ENCODE measurements at places on chromosomes 2 and 18. TPM values are rescaled to one million over a fixed set of nuclear protein-coding genes. Genes with fewer than 3 reads are reported as not detected.

GRCh38 chr2:79993144-79993543 is 311.4 kb downstream of the LRRTM1 start:
- no peak for DNase-seq

Gene TUBA3E
- total RNA-seq, result not detected

GRCh38 chr2:236238751-236239150 is 25.5 kb downstream of the ASB18 start:
- DNase-seq, result no peak

DNA sequence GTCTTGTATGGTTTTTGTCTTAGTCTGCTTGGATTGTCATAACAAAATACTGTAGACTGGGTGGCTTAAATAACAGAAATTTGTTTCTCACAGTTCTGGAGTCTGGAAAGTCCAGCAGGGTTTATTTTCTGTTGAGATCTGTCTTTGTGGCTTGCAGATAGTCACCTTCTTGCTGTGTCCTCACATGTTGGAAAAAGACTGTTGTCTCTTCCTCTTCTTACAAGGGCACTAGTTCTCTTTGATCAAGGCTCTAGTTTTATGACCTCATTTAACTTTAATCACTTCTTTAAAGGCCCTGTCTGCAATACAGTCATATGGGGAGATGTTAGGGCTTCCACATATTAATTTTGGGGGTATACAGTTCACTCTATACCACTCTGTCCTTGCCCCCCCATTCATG is 56.5 kb downstream of the NBEAL1 start:
- DNase-seq, result no peak

DNA sequence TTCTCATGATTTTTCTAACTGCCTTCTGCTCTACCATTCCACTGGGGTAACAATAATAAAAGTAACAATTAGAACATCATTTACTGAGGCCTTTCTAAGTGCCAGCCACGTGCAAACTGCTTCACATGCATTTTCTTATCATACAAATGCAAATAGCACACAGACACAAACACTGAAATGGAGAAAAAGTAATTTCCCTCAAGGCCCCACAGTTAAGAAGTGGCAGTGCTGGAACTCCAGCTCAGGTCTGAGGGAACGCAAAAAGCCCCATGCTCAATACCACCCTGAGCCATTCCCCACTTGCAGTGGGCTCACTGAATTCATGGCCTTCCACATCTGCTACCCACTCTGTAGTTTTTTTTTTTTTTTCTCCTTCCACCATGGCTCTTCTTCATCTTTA is 140.6 kb downstream of the UPP2 start:
- DNase-seq, result no peak

GRCh38 chr2:186641132-186641806 is 51.4 kb downstream of the ITGAV start:
- no peak for DNase-seq

DNA sequence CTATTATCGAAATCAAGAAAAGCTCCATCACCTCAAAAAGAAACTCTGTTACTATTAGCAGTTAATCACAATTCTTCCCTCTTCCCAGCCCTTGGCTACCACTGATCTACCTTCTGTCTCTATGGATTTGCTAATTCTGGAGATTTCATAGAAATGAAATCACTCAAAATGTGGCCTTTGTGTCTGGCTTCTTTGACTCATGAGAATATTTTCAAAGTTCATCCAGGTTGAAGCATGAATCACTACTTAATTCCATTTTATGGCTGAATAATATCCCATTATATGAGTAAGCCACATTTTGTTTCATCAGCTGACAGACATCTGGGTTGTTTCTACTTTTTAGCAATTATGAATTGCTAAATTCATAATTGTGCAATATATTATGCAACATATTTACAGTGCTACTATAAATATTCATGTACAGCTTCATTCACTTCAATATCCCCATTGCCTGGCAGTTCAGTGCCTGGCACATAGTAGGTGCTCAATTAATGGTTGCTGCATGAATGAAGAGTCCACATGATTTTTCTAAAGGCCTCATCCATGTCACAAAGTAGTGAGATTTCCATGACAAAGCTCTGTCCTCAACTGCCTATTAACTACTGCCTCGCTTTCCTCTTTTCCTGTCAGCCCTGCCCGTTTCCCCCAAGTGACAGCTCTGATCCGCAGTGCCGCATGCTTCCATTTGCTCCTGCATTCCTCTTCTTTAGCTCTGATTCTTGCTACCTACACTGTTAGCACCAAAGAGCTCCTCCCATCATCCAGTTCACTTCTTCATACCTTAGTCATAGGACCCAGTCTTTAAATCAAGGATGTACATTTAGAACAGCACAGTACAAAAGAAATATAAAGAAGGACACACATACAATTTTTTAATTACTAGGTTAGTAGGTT is 32.8 kb downstream of the CCDC93 start:
- DNase-seq, result no peak

Gene M1AP
- total RNA-seq, result 1.8 TPM

- DNase-seq, result no peak
Measured at GRCh38 chr2:29731948-29732347, 189.4 kb downstream of the ALK start.

Gene MROH2A
- not detected for total RNA-seq

GRCh38 chr2:23506531-23507266 is 121.7 kb downstream of the KLHL29 start:
- peak; percentile 52 for DNase-seq

DNA sequence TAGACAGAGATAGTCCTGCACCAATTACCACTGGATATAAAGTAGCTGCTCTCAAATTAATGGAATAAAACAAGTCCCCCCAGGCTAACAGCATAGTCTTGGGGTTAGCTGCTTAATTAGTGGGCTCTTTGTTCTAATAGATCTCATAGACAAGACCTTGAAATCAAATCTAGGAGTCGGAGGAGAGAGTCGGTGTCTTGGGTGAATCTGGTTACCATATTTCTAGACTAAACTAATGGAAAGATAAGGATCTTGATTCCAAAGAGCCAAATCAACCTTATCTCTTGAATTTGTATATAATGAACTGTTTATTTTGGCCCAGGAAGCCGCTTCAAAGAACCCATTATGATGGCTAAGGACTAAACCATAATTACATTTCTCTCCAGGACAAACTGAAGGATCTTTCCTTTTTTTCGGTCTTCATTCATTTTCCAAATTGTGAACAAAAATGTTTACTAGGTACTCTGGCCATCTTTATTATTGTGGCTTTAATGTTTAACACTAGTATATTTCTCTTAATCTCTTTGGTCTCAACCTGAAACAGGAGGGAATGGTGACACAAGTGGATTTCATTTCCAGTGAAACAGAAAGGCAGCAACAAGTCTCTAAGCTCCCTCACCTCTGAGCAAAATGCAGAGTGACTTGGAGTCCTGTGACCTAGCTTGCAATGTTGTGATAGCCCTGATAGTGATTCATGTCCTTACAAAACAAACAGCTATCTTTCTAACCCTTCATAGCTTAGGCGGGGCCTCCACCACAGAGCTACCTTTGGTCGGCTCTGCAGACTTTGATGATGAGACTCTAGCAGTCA is 137.9 kb upstream of the PARD3B start:
- no peak for DNase-seq

DNA sequence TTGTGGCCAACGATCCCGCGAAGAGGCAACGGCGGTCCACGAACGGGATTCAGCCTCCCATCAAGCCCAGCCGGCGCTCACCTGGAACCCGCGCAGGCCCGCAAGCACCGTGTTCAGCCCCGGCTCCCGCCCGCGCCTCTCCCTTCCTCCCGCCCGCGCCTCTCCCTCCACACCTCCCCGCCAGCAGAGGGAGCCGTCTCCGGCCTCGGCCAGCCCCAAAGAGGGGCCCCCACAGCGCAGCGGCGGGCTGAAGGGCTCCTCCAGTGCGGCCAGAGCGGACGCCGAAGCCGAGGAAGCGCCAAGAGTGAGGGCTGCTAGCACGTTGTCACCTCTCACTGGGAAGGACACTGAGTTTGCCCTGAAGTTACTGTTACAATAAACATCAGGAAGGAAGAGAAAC is 55.3 kb upstream of the LAPTM4A start:
- DNase-seq, result peak; percentile 68
